ENCODE measurements at places on chromosomes 1 and 21.

DNA sequence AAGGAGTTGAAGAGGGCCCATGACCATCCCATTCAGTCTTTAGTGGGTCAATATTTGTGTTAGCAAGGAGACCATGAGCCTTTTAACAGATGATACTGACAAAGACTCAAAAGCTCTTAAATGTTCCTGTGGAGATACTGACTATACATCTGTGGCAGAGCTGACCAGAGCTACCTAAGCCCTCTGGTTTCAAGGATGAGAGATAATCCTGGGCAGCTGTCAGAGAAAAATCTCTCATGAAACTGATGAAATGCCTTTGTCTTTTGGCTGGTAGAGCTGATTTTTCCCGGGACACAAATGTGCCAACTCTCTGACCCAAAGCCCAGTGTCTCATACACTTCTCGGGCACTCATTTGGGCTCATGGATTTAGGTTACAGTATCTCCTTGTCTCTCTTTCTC lies 100.9 kb downstream of the XCL2 start:
- no peak for DNase-seq

DNA sequence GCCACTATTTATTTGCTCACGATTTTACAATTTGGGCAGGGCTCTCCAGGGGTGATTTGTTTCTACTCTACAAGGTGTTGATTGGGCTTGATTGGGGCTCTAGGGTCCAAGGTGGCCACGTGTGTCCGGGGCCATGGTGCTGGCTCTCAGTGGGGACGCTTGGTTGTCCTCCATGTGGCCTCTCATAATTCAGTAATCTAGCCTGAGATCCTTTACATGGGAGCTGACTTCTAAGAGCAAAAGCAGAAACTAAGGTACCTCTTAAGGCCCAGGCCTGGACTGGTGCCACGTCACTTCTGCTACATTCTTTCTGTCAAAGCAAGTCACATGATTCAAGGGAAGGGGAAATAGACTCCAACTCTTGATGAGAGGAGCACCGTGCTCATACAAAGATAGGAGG lies 8.1 kb upstream of the PSRC1 start:
- DNase-seq: no peak

DNA sequence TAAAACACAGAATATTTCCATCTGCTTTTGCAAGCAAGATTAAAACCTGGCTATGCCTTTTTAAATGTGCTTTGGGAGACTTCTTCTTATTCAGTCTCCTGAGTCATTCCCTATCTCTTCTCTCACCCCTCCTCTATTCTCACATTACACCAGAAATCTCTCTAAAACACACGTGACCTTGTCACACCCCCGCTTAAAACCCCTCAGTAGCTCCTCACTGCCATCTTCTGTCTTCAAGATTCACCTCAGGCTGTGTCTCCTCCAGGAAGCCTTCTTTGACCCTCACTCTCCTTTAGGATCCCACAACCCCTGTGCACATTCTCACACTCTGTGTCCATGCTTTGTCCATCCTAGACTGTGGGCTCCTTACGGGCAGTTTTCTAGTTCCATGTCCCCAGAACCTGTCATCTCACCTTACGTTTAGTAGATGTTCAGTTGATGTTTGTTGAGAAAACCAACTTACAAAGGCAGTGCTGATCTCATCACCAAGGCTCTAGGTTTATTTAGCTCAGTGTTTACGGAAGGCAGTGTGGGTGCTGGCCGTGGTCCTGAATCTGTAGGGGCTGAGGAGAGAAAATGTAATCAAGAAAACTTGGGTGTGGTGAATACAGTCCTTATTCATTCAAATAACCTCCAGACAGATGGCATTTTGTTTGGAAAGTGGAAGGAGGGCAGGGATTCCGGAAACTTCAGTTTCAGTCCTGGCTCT lies 143.5 kb downstream of the DMRTA2 start:
- DNase-seq: no peak

DNA sequence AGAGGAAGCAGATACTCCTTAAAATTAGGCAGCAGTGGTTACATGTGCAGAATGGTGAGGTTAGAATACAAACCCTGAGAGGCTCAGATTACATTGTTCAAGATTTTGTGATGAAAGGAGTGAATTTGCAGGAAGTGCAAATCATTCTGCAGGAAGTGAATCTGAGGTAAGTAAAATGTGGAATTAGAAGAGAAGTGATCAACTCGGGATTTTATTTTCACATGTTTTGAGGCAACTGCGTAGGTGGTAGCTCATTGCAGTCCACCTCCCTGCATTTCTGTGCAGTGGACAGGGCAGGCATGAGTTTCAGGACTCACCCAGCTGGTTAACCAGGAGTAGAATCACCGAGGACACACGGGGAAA lies 2.1 kb upstream of the PLA2G2C start:
- no peak for DNase-seq

GRCh38 chr1:62309906-62310305 lies 9.3 kb downstream of the KANK4 start:
- no peak for DNase-seq

GRCh38 chr21:43820466-43820865 lies 31.1 kb downstream of the RRP1 start:
- DNase-seq: no peak
